ENCODE measurements at places on chromosomes 5 and 9.

DNA sequence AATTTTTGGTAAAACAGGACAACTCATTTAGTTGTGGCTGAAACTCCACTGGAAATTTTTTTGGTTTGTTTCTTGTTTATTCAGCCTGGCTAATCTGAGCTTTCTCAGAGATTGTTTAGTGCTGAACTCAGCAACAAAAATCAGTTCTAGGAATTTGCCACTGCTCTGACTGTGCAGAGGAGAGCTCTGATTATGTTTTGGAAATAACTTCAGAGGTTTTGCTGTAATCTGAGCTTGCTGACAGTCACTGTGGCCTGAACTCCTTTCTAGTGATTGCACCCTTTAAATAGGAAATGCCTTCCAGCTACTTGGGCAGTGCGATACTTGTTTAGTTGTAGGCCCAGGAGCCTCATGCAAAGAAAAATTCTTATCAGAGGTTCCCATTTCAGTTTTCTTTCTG is 60.2 kb downstream of the OSTF1 start:
- no peak for DNase-seq

GRCh38 chr5:179801304-179802206 is 5.1 kb downstream of the MGAT4B start:
- peak; percentile 82 for DNase-seq

DNA sequence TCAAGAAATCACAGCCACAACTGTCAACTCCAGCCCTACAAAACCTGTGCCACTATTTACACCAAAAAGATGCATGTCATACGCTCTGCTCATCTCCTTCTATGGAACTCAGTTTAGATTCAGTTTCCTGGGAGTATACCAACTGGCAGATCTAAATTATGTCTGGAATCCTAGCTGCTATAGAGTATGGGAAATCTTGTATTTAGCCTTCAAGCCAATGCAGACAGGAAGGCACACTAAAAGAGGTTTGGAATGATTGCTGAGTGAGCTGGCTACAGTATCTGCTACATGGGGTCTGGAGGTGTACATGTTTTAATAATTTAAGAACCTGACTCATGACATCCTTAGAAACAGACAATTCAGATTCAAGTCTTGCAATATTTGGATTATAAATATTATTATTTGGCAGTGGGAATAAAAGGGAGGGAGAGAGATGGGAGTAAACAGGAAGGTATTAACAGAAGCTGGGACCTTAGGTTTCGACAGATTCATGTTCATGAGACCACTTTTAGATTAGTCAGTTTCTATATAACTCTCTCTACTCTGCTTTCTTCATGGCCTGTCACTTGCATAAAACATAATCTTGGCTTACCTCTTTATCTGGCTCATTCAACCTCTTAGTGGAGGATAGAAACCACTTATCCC is 178.8 kb upstream of the HAPLN1 start:
- no peak for DNase-seq

GRCh38 chr5:14339468-14339867 is 196.3 kb downstream of the TRIO start:
- no peak for DNase-seq

GRCh38 chr9:90870621-90871326 is 69.2 kb downstream of the SYK start:
- DNase-seq: no peak

DNA sequence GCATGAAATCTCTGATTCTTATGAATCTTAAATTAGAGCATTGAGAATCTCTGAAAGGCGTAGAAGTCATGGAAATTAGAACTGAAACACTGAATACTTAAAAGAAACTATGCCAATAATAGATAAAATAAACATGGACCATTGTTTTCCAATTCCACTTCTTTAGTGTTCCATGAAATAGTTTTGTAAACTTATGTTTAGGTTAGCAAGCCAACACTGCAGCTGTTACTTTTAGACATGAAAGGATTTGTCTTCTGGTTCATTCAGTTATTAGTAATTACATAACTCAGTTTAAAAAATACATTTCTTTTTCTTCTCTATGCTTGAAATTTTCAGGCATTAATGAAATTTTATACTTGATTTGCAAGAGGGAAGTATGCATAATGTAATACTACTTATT is 733.4 kb upstream of the NUDT12 start:
- DNase-seq: no peak

DNA sequence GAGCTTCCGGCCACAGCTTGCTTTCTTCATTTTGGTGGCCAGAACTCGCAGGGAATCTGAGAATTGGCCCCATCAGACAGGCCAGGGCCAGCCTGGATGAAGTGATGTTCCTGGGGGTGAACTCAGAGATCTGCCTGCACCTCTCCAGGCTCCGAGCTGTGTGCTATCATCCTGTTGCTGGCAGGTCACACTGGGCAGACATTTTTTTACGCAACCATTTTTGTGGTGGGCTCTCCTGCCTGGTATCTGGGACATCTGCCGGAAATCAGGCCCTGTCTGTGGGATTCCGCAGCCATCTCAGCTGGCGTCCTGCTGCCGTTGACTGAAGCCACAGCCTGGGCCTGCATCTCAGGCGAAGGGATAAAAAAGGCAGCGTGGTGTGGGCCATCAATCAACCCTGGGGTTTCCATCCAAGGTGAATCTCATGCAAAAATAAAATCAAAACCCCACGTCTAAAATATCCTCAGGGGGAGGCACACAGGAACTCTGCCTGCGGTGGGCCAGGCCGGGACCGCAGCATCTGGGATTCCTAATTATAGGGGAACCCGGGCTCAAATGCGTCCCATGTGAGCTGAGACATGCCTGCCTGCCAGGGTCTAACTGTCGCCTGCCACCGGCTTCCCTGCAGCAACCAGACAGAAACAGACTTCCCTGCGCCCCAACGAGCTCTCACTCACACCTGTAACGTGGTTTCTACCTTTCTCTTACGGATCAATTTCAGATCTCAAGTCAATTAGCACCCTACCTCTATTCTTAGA is 174.3 kb downstream of the SYK start:
- no peak for DNase-seq

DNA sequence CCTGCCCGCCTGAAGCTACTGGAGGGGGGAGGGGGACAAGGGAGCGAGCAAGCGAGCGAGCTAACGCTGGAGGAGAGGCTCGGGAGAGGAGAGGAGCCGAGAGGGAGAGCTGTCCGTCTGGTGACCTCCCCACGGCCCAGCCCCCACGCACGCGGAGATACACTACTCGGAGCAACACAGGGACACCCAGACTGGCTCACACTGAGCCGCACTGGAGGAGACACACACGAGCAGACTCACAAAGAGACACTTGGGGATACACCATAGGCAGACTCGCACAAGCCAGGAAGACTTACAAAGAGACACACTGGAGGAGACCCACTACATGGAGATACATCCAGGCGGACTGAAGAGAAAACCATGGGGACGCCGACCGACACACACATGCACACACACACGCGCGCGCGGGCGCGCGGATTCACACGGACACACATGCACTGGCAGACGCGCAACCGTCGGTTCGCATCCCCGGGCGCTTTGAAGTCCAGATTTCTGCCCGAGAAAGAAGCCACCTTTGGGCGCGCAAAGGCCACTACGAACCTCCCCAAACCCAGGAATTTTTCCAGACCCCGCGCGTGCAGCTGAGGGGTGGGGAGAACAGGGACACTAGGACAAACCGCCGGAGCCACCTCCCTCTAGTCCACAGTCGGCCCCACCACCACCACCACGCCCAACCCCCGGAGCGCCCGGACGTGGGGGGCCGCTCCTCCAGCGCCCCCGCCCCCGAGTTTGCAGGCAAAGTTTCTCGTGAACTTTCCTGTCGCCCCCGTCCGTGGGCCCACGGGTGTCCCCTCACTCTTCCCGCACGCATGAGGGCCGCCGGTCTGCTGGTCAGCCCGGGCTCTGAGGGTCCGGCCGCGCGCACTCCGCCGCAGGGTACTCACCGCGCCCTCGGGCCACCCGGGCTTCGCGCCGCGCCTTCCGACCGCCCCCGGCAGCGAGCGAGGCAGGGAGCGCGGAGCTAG is 571 bp downstream of the CNTFR start:
- no peak for DNase-seq

DNA sequence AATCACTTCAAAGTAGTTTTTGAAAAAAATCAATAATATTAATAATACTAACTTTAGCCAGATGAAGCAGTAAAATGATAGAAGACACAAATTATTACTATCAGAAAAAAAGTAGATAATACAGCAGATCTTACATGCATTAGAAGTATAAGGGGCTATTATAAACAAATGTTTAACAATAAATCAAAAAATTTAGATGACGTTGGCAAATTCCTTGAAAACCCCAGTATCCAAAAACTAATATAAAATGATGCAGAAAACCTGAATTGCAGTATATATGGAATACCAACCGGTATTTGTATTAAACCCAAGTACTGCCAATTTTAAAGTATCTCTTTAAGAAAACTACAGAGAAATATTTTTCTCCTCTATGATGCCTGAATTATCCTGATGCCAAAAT is 573.3 kb upstream of the CTNND2 start:
- DNase-seq: no peak

DNA sequence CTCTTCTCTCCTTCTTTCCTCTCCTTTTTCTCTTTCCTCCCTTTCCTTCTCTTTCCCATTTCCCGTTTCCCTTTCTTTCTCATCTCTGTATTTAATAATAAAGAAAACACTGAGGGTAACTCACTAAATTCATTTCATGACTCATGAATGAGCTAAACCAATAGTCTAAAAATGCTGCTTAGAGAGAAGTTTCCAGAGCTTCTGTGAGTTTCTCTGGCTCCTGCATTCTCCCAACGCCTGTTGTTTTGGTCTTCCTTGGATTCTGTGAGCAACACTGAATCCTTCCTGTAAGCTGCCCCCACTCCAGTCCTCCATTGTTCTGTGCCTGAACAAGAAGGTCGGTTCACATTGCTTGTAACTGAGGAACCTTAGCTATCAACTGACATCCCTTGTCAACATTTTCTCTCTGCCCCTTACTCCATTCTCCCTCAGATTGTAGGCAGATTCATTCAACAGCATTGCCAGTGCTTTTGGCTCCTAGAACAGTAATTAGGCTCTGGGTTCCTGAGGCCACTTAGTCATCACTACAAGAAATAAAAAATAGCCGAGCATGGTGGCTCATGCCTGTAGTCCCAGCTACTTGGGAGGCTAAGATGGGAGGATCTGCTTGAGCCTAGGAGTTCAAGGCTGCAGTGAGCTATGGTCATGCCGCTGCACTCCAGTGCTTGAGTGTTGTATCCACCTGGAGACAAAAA is 237.7 kb upstream of the KLF4 start:
- DNase-seq: no peak

DNA sequence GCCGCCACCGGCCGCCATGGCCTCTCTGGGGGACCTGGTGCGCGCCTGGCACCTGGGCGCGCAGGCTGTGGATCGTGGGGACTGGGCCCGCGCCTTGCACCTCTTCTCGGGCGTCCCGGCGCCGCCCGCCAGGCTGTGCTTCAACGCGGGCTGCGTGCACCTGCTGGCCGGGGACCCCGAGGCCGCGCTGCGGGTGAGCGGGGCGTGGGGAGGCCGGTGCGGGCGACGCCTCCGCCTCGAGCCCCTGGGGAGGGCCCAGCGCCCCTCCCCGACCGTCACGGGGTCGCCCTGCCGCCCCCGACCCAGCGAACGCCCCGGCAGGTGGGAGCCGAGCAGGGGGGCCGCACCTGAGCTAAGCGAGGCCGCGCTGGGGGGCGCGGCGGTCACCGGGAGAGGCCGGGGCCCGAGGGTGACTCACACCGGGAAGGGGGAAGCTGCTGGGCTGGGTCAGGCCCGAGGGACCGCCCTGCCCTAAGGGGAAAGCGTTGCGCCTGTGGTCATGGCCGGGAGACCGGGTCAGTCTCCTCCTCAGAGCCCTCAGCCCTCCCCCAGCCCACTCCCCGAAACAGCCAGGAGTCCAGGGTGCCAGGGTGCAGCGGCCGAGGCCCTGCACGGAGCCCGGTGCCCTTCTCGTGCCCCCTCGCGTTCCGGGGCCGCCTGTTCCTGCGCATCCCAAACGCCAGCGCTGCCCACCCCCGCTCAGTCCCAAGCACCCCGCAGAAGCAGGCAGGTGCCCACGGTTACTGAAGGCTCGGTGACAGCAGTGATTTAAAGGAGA is 510 bp downstream of the NOXA1 start:
- DNase-seq: no peak

DNA sequence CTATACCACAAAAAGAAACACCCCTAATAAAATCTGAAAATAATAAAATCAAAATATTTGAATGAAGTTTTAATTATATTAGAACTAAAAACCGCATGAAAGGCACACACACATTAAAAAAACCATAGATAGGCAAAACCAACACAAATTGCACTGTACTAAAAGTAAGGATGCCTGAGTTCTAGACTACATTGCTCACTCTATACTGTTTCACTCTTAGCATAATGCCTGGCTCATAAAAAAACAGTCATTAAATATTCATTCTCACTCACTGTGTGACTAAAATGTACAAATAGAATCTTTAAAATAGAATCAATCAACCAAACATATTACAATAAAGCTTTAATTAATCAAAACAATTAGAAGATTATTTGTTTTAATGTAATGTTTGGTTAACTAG is 41.7 kb downstream of the CETN3 start:
- no peak for DNase-seq

DNA sequence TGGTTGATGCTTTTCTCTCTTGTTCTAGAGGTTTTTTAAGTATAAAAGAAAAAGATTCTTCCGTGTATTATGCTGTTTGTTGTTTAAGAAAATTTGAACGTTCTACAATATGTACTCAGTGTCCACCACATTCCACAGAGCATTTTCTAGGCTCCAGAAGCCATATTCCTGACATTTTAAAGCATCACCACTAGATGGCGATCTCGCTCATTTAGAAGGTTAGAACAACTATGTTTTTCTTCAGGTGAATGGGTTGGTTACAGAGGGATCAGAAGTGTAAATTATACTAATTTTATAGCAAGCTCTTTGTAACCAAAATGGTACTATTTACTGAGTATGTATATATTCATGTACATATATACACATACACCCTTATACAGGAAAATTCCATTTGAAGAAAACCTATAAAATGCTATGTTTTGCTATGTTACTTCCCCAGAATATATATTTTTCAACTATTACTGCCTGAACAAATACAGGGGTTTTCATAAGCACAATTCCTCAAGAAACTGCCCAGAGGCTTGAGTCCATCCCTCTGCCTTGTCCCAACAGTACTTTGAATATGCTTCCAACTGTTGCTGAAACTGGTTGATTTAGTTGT is 284.3 kb downstream of the CCDC171 start:
- no peak for DNase-seq

DNA sequence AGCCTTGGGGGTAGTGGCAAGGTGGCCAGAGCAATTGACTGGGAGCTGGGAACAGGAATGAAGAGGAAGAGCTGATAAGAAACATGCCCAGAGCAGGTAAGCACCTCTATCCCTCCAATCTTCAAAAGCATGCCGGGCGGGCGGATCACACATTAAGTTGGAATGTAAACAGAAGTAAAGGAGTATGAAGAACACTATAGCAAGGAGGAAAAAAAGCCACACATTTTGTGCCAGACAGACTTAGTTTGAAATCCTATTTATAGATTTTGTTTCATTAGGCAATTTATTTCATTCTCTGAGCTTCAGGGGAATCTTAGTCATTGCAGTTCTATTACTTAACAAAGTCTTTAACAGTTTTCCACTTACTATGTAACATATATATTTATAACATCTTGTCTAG is 173.9 kb upstream of the TNC start:
- no peak for DNase-seq

- no peak for DNase-seq
Observed at GRCh38 chr9:72665421-72665820, 144.0 kb downstream of the TMC1 start.
